ENCODE measurements at places on chromosomes 6 and 20. TPM values are rescaled to one million over a fixed set of nuclear protein-coding genes. Genes with fewer than 3 reads are reported as not detected.

The ATP6V1G2 gene
- 69.4 TPM for total RNA-seq

The IRF4 gene
- total RNA-seq = not detected

The MOG gene
- total RNA-seq = 1.4 TPM

The EFCAB8 gene
- total RNA-seq = not detected

The PGBD1 gene
- total RNA-seq = 17.8 TPM

The SIRPA gene
- total RNA-seq = 15.7 TPM
